ENCODE measurements at places on chromosomes 1 and 21.

GRCh38 chr1:167166690-167167075 lies 54.0 kb upstream of the POU2F1 start:
- no peak for DNase-seq

- no peak for DNase-seq
Measured at GRCh38 chr1:228101994-228102790, 933 bp downstream of the C1orf35 start.

DNA sequence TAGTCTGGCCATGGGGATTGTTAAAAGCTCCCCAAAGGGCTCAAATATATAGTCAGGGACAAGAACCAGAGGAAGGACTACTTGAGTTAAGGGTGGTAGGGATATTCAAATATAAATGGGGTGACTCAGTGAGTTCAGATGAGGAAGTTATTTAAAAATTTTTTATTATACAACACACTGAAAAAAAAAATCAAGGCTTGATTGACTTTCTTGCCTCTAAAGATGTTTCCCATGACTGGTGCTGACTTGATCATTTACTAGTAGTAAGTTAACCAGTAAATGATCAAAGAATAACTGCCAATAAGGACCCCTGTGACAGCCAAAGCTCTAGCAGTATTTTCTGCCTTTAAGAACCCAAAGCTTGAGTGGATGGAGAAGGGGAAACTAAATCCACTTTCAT lies 357.6 kb upstream of the NR5A2 start:
- DNase-seq, result no peak

GRCh38 chr1:160048335-160048734 lies 16.5 kb upstream of the PIGM start:
- DNase-seq, result no peak

DNA sequence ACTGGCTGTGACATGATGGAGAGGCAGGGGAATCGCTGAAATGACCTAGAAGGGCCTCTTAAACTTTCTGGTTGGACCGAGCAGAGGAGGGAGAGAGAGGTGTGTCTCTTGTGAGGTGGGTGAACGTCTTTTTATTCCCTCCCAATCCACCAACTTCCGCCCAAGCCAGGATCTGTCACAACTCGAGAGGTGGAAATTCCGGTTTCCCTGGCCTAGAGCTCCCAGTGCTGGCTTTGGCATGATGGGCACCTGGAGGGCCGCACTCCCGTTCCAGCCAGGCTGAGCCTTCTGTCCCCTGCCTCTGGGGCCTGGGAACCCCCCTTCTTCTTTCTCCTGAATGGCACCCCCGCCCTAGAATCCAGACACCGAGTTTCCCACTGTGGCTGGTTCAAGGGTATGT lies at the start of gene SEMA4A:
Gene SEMA4A, plus strand, starts transcription at position 224 of the 400 bp plus-strand sequence. CDS start 994 bp downstream, outside the sequence.
- DNase-seq, result no peak

- DNase-seq, result no peak
Measured at GRCh38 chr1:15153842-15154479, 414 bp downstream of the TMEM51 start.

DNA sequence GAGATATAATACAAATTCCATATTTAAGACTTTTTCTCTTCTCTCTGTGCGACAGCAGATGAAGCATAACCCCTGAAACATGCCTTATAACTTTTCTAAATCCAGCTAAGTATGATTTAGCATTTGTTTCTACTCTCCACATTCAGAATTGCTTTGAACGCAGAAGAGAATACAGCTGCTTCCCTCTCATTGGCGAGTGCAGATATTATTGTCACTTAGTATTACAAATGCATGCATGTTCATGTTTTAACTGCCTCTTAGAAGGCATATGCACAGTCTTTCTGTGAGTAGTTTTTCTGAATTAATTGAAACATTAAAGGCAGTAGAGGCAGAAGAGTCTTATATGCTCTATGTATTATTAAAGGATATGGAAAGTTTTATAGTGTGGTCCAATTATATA lies 217.1 kb downstream of the ZP4 start:
- no peak for DNase-seq

- DNase-seq, result no peak
Measured at GRCh38 chr1:80837066-80837465, 963.7 kb upstream of the ADGRL2 start.

Measured in NCI-H774 (cell line).